Stimulated activated CD8-positive, alpha-beta memory T cell treated with anti-CD3 and anti-CD28 coated beads, Interleukin-15, amount 100 ng/mL, for 48 hours (primary cell): ENCODE measurements at places on chromosomes 16 and 17.

DNA sequence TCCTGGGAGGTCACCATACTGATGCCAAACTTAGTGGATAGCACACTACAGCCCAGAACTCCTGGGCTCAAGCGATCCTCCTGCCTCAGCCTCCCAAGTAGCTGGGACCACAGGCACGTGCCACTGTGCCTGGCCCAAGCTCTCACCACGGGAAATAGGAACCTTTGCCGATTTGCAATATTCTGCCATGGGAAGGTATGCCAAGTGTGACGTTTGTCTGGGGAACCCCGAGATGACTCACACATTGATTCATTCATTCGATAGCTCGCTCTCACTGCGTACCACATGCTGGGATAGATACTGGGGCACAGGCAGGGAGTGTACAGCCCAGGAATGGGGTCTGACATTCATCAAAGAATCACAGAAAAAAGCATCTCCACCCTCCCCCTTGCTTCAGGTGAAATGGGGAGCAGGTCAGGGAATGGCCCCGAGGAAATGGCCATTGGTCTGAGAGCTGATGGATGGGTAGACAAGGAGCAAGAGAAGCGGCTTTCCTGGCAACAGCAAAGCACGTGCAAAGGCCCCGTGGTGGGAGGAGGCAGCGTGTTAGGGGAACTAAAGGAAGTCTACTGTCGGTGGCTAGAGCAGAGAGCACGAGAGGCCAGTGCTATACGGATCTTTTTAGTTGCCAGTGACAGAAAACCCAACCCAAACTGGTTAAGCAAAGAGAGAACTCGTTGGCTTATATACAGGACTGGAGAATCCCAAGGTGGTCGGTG is 44.1 kb downstream of the DNAH17 start:
- no peak for DNase-seq

GRCh38 chr16:78501744-78502143 is 402.3 kb downstream of the WWOX start:
- DNase-seq, result no peak

GRCh38 chr16:57469917-57470470 is 7.5 kb downstream of the POLR2C start:
- no peak for DNase-seq

GRCh38 chr17:16419074-16419928 is 3.9 kb downstream of the TRPV2 start:
- DNase-seq, result peak; percentile 60

DNA sequence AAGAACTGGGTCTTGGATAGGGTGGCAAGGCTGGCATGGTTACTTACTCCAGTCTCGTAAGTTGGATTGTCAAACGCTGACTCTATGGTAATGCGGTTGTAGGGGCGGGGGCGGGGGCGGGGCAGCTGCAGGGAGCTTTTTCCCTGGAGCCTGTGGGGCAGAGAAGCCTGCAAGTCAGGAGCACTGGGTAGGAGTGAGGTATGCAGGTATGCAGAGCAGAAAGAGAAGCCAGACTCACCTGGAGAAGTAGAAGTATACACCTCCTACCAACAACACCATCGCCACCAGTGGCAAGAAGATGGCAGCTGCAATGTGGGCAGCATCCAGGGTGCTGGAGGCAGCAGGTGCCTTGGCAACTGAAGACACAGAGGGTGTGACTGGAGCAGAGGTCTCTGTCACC is 4.8 kb upstream of the PHF12 start:
- no peak for DNase-seq

- no peak for DNase-seq
These were observed 2.1 kb downstream of the SLC2A4 start for GRCh38 chr17:7283471-7284216.

DNA sequence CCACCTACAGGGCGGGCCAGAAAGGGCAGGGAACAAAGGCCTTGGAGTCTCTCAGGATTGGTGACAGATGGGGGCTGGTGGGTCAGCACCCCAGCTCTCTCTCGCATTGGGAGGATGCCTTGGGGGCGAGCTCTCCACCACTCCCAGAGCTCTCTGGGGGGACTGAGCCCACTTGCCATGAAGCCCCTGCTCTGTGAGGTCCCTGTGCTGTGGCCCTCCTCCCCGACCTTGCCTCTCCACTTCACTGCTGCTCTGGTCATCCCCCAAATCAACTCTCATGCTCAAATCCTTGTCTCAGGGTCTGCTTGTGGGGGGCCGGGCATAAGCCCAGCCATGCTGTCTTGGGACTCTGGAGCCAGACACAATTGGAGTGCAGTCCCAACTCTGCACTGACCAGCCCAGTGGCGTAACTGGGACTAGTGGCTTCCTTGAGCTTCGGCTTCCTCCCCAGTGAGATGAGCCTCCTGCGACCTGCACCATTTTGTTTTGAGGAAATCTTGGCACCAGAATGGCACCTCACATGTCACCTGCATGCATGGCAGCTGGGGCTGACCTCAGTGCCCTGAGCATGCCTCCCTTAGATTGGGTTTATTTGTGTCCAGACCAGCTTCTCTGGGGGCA is 184.5 kb downstream of the IRF8 start:
- DNase-seq, result no peak
